ENCODE measurements at places on chromosomes 1 and 21. TPM values are rescaled to one million over a fixed set of nuclear protein-coding genes. Genes with fewer than 3 reads are reported as not detected.

- DNase-seq: no peak
Observed at GRCh38 chr1:8423269-8423691, 105.4 kb downstream of the SLC45A1 start.

DNA sequence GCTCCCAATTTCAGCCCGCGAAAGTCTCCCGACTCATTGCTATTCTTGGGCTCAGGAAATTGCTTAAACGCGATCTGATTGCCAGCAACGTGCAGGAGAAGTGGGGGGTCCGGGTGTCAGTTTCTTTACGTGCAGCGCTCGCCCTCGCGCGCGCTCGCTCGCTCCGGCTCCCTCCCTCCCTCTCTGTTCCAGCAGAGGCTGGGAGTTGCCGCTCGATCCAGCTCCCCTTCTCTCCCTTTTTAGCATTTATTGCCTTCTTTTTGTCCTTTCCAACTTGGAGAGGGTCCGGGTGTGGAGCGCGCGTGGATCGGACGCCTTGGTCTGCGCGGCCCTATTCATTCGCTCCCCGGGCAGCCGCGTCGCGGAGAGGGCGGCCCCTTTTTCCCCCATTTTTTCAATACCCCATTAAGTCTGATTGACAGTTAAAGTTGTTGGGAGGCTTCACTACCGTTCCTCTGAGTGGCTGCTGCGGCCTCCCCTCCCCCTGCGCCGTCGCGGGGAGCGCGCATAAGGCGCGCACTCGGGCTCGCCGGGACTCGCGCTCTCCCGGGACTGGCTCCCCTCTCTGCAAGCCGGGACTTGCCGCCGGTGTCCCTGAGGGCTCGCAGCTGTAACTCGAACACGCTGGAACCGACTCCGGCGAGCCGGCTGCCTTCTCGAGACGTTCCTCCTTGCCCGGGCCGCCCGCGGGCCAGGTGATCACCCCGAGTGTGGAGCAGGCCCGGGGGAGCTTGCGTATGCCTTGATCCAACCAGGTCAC is at the start of gene DHRS3:
TSS of gene DHRS3 (minus strand) at position 310 of the 760 bp plus-strand sequence. CDS start 862 bp downstream, outside the sequence.
- DNase-seq: peak; percentile 89

Gene AMY1B
- not detected for total RNA-seq

Gene ZNF593OS
- total RNA-seq: 0.45 TPM

DNA sequence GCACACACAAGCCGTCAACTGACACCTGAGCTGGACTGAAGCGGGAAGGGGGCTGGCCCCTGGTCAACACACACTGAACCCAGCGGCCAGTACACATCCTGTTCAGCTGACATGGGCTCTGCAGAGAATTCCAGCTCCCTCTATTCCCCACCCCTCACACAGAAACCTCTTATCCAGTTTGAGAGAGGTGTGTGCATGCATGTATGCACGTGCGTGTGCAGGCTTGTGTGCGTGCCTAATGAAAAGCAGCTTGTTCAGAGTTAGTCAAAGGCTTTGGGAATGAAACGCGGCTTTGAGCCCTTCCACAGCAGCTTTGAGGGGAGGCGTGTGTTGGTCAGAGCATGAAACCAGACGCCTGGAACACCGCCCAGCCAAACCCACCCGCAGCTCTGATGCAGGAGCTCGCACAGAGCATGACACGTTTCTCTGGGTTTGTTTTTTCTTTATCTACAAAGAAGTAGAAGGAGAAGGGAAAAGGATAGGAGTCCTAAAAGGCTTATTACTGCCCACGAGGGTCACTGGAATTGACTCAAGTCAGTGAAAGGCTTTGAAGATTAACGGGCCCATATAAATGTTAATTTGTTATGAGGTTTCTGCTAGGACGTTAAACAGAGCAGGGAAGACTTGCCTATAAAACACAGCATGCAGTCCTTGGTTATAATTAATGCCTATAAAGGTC is 184.2 kb downstream of the ETS2 start:
- no peak for DNase-seq

GRCh38 chr21:35414507-35415139 is 365.5 kb upstream of the RUNX1 start:
- no peak for DNase-seq

GRCh38 chr1:215360758-215361157 is 206.3 kb upstream of the KCTD3 start:
- DNase-seq: no peak

Gene DCDC2B
- total RNA-seq: not detected

Gene CCDC27
- not detected for total RNA-seq

Gene CBS
- 202 TPM for total RNA-seq

DNA sequence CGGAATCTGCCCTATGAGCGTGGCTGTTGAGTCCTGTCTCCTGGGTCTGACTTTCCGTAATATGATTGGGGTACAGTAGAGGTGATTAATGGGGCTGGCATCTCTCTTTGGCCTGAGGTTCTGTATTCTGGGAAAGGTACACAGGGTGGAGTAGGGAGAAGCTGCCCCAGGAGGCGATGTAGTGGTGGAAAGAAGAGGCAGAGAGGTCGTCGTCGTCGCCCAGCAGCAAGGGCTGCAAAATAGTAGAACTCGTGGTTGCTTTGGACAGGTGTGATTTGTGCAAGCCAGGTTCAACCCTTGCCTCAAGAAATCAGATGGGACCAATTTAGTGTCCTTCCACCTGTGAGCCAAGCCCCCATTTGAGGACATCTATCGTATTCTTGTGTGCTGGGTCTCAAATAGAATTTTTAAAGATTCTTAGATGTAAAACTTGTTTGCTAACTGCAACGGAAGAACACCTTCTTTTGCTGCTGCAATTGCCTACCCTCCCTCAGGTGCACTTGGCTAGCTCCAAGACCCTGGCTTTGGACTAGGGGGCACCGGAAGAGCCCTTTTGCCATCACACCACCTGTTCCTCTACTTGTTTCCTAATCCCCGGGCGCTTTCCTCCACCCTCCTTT is 1.3 kb upstream of the HMGN2 start:
- no peak for DNase-seq

DNA sequence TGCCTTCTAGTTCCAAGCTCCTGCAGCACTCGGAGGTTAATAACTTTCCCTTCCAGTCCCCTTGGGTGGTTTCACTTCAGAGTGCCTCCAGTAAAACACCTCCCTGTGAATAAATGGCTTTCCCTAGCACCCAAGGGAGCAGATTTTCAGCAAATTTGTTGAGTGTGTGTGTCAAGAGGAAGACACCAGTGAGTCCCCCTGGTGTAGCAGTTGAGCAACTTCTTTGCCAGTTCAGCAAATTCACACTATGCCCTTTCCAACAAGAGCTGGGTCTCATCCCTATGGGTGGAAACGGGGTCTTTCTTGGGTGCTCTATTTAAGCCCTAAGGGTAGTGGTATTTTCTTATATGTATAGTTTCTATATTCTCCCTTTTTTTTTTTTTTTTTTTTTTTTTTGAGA is 806 bp upstream of the AADACL4 start:
- DNase-seq: no peak

GRCh38 chr1:168829876-168830275 is 100.9 kb upstream of the DPT start:
- DNase-seq: no peak
